ENCODE measurements at places on chromosomes 2 and 18.

- no peak for DNase-seq
These were observed 82.6 kb downstream of the TPO start for GRCh38 chr2:1495676-1496358.

DNA sequence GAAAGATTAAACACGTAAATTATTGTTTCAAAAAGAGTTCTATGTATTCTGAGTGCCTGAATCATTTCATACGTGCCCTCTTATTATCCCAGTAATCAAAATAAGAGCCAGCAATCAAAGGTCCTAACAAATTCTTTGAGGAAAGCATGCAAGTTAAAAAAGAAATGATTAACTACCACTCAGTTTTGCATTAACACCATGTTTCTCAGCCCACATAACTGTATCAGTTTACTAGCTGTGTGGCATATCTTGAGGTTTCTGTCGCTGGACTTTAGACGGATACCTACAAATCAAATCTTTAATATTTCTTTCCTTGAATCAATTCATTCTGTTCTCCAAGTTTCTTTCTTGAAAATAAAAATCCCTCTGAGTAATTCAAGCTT, 668.9 kb upstream of the CHAC2 start:
- DNase-seq: no peak

- DNase-seq: no peak
These were observed 448 bp downstream of the YPEL5 start for GRCh38 chr2:30147196-30147714.

GRCh38 chr2:144161061-144161460, 358.9 kb downstream of the ZEB2 start:
- DNase-seq: no peak

DNA sequence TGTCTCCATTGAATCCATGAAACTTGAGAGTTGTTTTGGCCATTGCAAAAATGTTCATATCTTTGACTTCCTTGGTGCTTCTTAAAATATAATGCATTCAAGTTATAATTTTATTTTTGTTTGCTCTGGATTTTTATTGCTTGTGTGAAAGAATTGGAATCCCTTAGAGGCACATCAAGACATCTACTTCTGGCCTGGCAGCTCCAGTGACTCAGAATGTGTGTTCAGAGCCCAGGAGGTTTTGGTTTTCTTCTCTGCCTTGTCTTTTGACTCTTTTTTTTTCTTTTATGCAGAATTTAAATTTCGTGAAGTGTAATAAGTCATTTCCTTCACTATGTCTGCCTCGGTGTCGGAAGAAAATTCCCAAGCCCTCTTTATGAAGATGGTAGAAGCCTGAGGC, 180.2 kb downstream of the LTBP1 start:
- DNase-seq: no peak

- DNase-seq: no peak
These were observed 211.1 kb downstream of the DSEL start for GRCh38 chr18:67305466-67305865.

DNA sequence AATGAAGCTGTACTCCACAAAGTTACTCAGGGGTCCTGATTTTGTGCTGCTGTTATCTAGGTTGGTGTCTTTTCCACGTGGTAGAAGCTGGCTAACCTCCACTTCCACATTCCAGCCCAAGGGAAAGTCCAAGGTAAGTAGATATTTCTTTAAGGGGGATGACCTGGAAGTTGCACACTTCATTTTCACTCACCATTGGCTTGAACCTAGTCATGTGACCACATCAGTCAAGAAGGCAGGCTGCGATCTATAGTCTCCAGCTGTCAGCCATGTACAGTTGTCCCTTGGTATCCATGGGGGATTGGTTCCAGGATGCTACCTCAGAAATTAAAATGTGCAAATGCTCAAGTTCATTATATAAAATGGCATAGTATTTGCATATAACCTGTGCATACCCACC, 31.9 kb upstream of the TGIF1 start:
- no peak for DNase-seq

GRCh38 chr2:240957656-240958365, 40.6 kb upstream of the SNED1 start:
- DNase-seq: no peak

GRCh38 chr2:190910341-190911136, 29.9 kb downstream of the GLS start:
- no peak for DNase-seq

GRCh38 chr2:236892721-236893120, 193.0 kb upstream of the COPS8 start:
- no peak for DNase-seq

GRCh38 chr2:170243118-170243837, 65.3 kb downstream of the MYO3B start:
- DNase-seq: no peak

GRCh38 chr2:16326711-16327300, 338.8 kb downstream of the CYRIA start:
- no peak for DNase-seq

GRCh38 chr2:96117701-96118588, 1.6 kb upstream of the ADRA2B start:
- DNase-seq: no peak
